Fibroblast of lung (primary cell): ENCODE measurements at places on chromosomes 12 and 14. TPM values are rescaled to one million over a fixed set of nuclear protein-coding genes. Genes with fewer than 3 reads are reported as not detected.

FBXW8 gene
- 10.8 and 11.7 TPM in 2 replicates for total RNA-seq

DERA gene
- total RNA-seq = 42.1 and 48.2 TPM in 2 replicates

CRADD gene
- 11.8 and 21.1 TPM in 2 replicates for total RNA-seq

VRTN gene
- not detected in 2 replicates for total RNA-seq

ACVRL1 gene
- total RNA-seq = 20.8 and 36.2 TPM in 2 replicates

GPR84 gene
- total RNA-seq = not detected in 2 replicates

RFX4 gene
- total RNA-seq = not detected in 2 replicates

CACNA1C gene
- total RNA-seq = 7.4 and 11.4 TPM in 2 replicates

MYL2 gene
- total RNA-seq = not detected in 2 replicates

HCAR3 gene
- under 0.01 TPM in 1 of 2 replicates, not detected in the other for total RNA-seq

GPR132 gene
- total RNA-seq = 0.17 and 0.26 TPM in 2 replicates

PUS7L gene
- 14.4 and 17.0 TPM in 2 replicates for total RNA-seq

APOF gene
- total RNA-seq = not detected in 2 replicates

NKX2-8 gene
- not detected in 2 replicates for total RNA-seq

TAS2R46 gene
- 1.5 and 2.0 TPM in 2 replicates for total RNA-seq

IAPP gene
- total RNA-seq = not detected in 2 replicates

KRT71 gene
- total RNA-seq = not detected in 2 replicates

AMN gene
- total RNA-seq = under 0.01 TPM in 2 replicates

SLCO1C1 gene
- not detected in 2 replicates for total RNA-seq

CEBPE gene
- not detected in 2 replicates for total RNA-seq

KRT6C gene
- total RNA-seq = not detected in 2 replicates

SOX5 gene
- 16.4 and 32.0 TPM in 2 replicates for total RNA-seq

BICD1 gene
- total RNA-seq = 10.0 and 12.4 TPM in 2 replicates

KRT82 gene
- total RNA-seq = not detected in 2 replicates

PSMD9 gene
- total RNA-seq = 38.8 and 73.5 TPM in 2 replicates

OTX2 gene
- total RNA-seq = not detected in 2 replicates

ASB2 gene
- 0.51 and 0.99 TPM in 2 replicates for total RNA-seq

GDF3 gene
- total RNA-seq = not detected in 2 replicates

KRT78 gene
- total RNA-seq = not detected in 2 replicates

AQP5 gene
- total RNA-seq = under 0.01 TPM in 1 of 2 replicates, not detected in the other

SNRPF gene
- 11.3 and 14.2 TPM in 2 replicates for total RNA-seq

CD27 gene
- total RNA-seq = 0.17 TPM in 1 of 2 replicates, not detected in the other

FBXO33 gene
- total RNA-seq = 16.3 and 18.5 TPM in 2 replicates

ERG28 gene
- 5.1 and 13.5 TPM in 2 replicates for total RNA-seq

SLCO1B3 gene
- not detected in 2 replicates for total RNA-seq

MYH6 gene
- not detected in 2 replicates for total RNA-seq

SMIM41 gene
- total RNA-seq = 2.0 and 2.1 TPM in 2 replicates

SP1 gene
- 31.3 and 35.3 TPM in 2 replicates for total RNA-seq

BEST3 gene
- not detected in 2 replicates for total RNA-seq

MYRFL gene
- under 0.01 TPM in 1 of 2 replicates, not detected in the other for total RNA-seq

GRIP1 gene
- total RNA-seq = 0.26 TPM in 1 of 2 replicates, not detected in the other

TMBIM4 gene
- total RNA-seq = 48.8 and 69.2 TPM in 2 replicates

C3AR1 gene
- total RNA-seq = 0.17 TPM in 1 of 2 replicates, not detected in the other

PDE6H gene
- not detected in 2 replicates for total RNA-seq

STON2 gene
- total RNA-seq = 34.9 and 52.5 TPM in 2 replicates

KRT80 gene
- total RNA-seq = under 0.01 and 0.17 TPM in 2 replicates

PAH gene
- not detected in 2 replicates for total RNA-seq

VDR gene
- total RNA-seq = 9.8 and 16.2 TPM in 2 replicates

B4GALNT1 gene
- total RNA-seq = 0.51 and 2.3 TPM in 2 replicates

TAS2R50 gene
- total RNA-seq = 1.3 and 2.3 TPM in 2 replicates

GLIPR1L1 gene
- total RNA-seq = under 0.01 TPM in 1 of 2 replicates, not detected in the other
